NCI-H187 (cell line): ENCODE measurements at places on chromosomes 6 and 20.

DNA sequence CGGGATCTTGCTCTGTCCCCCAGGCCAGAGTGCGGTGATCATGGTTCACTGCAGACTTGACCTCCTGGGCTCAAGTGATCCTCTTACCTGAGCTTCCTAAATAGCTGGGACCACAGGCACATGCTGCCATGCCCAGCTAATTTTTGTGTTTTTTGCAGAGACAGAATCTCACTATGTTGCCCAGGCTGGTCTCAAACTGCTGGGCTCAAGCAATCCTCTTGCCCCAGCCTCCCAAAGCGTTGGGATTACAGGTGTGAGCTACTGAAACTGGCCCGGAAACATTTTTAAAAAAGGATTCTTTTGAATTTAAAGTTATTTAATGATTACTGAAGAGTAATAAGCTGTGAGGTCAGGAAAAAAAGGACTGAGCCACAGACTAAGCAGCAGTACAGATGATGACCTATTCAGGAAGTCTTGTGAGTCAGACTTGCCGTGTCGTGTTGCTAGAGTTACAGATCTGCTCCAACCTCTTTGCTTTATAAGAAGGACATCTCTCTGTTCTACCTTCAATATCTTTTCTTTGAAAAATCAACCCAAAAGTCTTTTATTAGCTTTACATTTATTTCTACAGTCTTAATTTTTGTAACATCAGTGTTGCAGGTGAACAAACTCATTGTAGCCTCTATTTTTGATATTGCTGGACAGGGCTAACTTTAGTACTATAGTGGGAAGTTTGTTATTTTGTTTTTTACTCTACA is 108.7 kb downstream of the NCOA3 start:
- no peak for DNase-seq

GRCh38 chr6:73461537-73462350 is at the start of gene MTO1:
Gene MTO1, plus strand, starts transcription at chr6:73461737. Its CDS starts 118 bp downstream, at chr6:73461855.
- DNase-seq, result peak; percentile 58

DNA sequence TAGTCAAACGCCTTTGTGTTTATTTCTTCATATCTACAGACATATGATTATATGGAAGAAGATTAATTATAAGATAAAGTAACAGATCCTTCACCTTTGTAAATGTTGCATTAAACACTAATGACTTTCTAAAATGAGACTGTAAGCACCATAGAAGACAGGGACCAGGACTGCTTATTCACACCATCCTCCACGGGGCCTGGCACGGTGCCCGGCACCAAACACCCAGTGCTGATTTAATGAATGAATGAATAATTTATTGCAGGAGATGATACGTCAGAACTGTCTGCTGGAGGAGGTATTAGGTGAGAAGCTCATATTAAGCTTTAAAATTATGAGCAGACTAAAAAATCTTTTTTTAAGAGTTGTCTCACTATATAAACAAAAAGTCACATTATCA is 88.3 kb downstream of the SLX4IP start:
- DNase-seq, result no peak

DNA sequence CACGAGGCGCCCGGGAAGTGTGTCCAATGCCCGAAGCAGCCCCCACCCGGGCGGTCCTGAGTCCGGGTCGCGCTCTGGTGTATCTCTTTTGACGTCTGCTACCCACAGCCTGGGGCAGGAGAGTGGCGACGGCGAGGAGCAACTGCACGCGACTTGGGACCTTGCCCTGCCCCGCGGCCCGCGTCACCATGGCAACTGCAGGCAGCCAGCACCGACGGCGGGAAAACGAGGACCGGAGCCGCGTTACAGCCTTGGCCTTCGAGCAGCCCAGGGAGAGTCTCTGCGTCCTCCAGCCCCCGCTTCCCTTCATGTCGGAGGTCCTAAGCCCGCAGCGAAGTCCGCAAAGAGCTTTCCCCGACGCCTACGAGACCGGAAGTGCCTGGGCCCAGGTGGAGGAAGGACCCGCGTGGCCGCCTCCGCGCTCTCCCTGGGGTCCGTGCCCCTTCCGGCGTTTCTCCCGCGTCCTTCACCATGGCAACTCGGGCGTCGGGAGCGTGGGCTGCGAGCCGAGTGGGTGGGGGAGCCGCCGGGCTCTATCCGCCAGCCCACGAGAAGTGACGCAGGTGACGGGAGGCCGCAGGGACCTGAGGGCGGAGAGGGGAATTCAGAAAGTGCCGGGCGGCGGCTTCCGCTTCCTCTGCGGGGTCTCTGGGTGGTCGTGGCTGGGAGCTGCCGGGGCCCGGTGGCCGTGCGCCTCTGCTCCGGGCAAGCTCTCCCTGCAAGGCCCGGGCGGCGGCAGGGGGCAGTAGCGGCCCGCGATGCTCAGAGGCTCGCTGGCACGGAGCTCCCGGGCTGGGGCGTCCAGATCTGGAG is 88.6 kb upstream of the TGM3 start:
- DNase-seq, result peak; percentile 56

DNA sequence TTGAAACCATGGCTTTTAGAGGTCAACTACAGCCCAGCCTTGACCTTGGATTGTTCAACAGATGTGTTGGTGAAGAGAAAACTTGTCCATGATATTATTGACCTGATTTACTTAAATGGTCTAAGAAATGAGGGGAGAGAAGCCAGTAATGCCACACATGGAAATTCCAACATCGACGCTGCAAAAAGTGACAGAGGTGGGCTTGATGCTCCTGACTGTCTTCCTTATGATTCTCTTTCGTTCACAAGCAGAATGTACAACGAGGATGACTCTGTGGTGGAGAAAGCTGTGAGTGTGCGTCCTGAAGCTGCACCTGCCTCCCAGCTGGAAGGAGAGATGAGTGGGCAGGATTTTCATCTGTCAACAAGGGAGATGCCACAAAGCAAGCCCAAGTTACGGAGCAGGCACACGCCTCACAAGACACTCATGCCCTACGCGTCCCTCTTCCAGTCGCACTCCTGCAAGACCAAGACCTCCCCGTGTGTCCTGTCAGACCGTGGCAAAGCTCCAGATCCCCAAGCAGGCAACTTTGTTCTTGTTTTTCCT is 16.2 kb downstream of the TTLL2 start:
- peak; percentile 70 for DNase-seq

DNA sequence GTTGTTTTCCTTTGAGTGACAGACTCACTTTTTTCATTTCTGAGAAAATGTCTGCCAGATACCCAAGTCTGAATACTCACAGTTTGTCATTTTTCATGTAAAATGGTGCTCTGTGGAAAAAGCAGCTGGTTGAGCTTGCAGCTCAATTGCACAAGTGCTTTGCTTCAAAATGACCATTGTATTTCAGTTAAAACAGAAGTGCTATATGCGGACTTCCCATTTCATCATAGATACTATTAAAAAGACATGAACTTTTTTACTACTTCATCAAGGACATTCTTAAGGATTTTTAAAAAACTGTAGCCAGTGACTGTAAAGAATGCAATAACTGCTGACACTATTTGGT is 61.5 kb downstream of the KCNS1 start:
- DNase-seq, result no peak

GRCh38 chr20:11712639-11713160 is 205.0 kb upstream of the BTBD3 start:
- DNase-seq, result no peak

DNA sequence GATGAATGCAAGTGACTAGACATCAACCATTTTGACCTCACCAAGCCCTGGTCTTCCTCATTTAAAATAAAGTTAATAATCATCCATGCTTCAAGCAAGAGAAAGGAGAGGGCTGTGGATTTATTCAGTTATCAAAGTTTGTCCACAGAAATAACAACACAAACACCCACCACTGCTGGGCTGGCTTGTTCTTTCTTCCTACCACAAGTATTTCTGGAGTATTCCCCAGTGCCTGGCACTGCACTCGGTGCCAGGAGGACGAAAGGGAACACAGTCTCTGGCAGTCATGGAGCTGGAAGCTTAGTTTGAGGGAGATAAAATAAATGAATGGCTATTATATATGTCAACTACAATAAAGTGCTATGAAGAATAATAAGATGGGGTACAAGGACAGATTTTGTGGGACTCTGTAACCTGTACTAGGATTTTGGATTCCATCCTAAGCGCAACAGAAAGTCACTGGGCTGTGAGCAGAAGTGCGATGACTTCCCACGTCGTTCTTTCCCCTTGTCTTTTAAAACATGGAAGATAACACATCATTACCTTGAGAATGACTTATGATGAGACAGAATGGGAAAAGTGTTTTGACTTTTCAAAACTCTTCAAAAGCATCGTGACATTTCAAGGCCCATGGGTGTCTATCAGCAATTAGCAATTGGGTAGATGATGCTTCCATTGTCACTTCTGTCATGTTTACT is 74.5 kb upstream of the TRAF3IP2 start:
- no peak for DNase-seq

GRCh38 chr6:15996030-15996429 is 132.9 kb upstream of the MYLIP start:
- no peak for DNase-seq

DNA sequence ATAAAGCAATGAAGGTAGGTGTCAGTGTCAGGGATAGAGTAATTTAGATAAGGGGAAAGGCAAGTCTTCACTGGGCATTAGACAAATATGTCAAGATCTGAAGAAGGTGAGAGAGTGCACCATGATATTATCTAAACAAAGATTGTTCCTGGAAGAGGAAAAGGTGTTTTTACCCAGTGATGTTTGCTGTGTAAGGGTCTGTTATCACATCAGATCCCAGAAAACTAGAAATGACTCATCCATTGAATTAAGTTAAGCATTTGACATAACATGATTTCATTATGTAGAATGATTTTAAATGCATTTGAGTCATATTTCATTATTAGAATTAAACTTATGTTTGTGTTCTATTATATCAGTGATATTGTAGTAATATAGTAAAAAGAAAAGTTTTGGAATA is 1279.5 kb upstream of the CITED2 start:
- no peak for DNase-seq

GRCh38 chr20:2140561-2140960 is 38.9 kb downstream of the STK35 start:
- no peak for DNase-seq

GRCh38 chr6:46583081-46583480 is 69.5 kb downstream of the CYP39A1 start:
- no peak for DNase-seq

DNA sequence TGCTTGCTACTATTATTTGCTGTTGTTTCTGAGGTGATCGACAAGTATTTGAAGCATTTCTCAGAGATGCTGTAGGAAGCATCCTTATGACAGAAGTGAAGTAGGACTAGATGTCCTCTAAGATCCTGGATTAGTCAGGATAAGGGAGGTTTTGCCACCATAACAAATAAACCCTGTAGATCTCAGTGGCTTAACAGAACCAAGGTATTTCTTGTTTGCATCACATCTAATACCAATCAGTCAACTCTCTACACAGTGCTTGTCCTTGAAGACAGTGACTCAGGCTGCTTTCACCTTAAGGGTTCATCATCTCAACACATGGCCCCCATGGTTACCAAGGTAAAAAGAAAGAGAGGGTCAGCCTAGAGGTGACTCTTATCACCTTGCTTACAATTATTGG is 92.9 kb upstream of the ISM1 start:
- no peak for DNase-seq

- DNase-seq, result no peak
Observed at GRCh38 chr20:46568570-46569129, 18.2 kb upstream of the OCSTAMP start.

DNA sequence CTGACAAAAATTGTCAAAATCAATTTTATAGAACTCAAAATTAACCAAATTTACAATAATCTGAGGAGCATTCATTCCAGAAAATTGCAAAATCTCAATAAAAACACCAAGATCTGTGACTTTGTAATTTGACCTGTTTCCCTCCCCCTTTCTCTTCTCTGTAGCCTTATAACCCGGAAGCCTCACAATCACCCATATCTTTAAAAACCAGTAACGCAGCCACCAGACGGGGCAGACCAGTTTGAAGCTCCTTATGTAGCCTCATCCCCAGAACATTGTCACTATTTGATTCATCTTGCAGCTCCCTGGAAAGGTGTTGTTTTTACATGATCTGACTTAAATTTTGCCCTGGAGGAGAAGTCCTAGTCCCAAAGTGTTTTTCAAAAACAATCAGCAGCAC is 27.5 kb upstream of the TGM6 start:
- no peak for DNase-seq

- no peak for DNase-seq
Observed at GRCh38 chr6:141938664-141939063, 194.1 kb upstream of the GJE1 start.

- DNase-seq, result no peak
Observed at GRCh38 chr6:157304899-157305663, 18.2 kb downstream of the TMEM242 start.

- no peak for DNase-seq
Observed at GRCh38 chr6:144639654-144640053, 354.5 kb downstream of the UTRN start.

GRCh38 chr20:37218976-37219375 is 39.6 kb upstream of the MROH8 start:
- no peak for DNase-seq
